Lung microvascular endothelial cell (primary cell): ENCODE measurements at places on chromosomes 3 and 15.
A peak's percentile ranks its signal among the peaks of the same experiment; 100 is the strongest.

- DNase-seq = no peak
Measured at GRCh38 chr3:108293858-108294257, 2.5 kb upstream of the HHLA2 start.

GRCh38 chr15:58469432-58470353 lies 37.9 kb downstream of the LIPC start:
- peak; percentile 55 for DNase-seq

GRCh38 chr3:59680919-59681318 lies 631.1 kb upstream of the CFAP20DC start:
- DNase-seq = no peak

DNA sequence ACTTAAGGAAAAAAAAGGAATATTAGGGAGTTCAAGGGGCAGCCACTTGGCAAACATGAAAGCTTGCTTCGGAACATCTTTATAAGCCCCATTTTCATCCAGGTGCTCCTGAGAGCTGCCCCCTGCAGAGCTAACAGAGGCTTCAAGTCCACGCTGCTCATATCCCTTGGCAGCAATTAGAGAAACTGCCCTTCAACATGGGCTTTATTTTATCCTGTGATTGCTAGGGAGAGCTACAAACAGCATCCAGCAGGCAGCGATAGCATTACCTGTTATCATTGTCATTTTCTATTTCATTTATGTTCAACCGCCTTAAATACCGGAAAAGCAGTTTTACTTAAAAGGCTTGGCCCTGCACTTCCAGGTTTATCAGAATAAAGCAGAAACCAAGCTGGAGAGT lies 68.4 kb upstream of the MCTP2 start:
- DNase-seq = no peak

DNA sequence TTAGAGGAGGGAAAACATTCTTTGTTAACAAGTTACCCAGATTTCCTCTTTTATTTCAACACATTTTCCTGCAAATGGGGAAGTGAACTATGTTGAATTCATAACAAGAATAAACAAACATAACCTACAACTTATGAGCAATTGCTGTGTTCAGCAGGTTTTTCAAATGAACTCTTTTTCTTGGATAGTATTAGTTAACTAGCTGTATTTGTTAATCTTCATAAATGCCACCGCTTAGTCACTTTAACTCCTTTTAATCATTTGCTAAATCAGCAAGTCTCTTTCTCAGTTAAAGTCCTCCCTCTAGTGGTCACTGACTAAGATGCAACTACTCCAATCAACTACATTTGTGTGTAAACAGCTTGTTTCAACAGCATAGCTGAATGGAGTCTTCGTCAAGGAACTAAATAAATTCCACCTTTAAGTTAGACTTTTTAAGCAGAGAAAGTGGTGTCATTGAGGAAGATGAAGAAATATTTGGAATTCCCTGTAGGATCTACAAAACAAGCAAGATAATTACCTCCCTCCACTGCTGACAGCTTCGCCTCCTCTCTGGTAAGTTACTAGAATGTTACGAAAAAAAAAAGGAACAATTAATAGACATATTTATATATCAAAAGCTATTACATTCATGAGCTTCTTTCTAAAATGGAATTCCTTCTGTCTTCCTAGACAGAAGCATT lies 1122.0 kb downstream of the ROBO1 start:
- DNase-seq = peak; percentile 60

GRCh38 chr15:31273258-31273941 lies 53.2 kb upstream of the KLF13 start:
- DNase-seq = no peak

DNA sequence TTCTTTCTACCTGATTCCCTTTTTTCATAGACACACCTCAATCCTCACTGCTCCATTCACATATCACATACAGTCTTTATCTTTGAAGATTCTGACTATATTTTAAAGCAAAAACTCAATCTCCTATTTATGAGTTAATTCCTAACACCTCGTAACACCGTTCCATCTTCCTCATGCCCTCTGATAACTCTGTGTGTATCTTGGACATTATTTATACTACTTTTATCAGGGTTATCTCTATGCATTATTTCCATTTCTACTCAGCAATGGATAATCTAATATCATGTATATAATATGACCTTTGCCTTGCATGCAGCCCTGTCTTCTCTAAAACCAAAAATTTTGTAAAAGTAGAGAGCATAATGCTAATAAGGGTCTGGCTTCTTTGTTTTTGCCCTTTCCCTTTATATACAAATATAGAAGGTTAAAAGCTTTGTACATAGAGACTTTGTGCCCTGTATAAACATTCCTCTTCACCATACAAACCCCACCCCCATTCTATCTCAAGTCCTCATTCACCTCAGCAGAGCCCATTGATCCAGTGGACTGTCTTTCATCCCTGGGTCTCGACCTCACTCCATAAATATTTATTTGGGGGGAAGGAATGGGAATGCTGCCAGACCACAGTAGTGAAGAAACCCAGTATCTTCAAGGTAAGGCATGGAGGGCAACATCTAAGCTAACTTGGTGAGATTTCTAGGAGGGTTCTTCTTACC lies 21.8 kb downstream of the TRIM42 start:
- no peak for DNase-seq

DNA sequence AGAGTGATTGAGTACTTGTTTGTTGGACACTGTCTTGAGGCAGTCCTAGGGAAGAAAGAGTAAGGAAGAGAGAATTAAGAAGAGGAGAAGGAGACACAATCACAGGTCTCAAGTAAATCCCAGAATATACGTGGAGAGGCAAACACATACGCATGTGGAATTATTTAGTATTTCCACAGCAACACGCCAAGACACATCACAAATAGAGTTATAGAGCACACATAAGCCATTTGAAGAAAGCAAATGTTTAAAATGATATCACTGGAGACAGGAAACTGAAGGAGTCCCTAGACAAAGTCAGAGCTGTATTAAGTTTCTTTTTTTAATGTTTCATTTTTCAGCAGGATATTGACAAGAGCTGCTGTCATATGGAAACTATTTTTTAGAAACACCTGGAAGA lies 206.1 kb upstream of the LRIG1 start:
- DNase-seq = no peak

DNA sequence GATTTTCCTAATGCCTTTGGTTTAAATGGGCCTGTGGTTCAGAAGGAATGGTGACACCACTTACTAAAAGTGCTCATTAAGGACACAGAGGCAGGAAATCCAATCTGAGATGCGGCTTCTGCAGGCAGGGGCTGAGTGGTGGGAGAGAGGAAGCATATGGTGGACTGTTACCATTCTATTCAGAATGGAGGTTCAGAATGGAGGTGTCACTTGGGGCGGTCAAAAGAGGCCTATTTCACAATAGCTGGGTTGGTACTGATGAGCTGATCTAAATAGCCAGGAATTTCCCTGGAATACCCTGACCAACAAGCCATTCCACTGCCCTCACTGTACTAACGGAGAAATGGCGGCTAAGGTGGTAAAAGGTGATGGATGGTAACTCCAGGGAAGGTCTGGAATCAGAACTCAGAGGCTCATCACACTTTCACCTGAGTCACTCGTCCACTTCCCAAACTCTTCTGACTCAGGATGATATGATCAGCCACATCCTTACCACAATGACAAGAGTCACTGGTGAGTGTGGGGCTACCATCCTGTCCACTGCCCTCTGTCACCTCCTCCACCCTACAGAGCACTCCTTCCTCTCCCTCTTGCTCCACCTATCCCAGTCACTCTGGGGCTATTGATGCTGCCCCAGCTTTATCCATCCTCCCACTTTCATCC lies 15.7 kb downstream of the RFT1 start:
- no peak for DNase-seq

- no peak for DNase-seq
Measured at GRCh38 chr3:39542588-39542988, 75.1 kb downstream of the MOBP start.
